Activated naive CD8-positive, alpha-beta T cell treated with anti-CD3 and anti-CD28 coated beads, Interleukin-2, amount 50 U/mL, for 24 hours (primary cell): ENCODE measurements at places on chromosomes 4 and X.

DNA sequence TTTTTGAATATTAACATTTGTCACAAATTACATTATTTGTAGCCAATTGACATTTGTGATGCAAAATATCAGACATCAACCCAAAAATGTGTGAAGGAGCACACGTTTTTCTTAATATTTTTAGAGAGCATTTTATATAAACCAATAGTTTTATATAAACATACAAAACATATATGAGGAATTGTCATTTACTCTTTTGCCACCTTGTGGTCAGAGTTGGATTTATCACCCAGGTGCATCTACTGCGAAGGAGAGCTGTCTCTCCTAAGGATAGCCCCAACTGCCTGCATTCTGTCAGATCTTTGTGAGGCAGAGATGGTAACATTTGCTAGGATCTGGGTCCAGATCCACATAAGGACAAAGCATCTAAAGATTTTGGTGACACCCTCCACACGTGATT, 2.5 kb upstream of the USP27X start:
- no peak for DNase-seq

DNA sequence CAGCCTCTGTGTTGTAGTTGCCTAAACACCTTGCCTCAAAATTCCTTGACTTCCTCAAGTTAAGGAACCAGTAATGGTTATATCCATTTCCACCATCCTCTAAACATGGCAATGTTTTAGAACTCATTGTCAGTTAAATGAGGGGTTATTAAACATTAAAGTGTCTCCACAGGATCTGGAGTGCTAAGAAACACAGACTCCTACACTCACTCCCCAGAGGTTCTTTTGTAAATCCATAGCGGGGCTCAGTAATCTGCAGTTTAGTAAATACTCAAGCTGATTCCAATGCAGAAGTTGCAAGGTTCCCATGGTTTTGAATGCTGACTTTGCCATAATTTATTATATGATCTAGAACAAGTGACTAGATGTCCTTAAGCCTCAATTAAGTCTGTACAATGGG, 245.5 kb downstream of the GPAT3 start:
- DNase-seq = no peak

DNA sequence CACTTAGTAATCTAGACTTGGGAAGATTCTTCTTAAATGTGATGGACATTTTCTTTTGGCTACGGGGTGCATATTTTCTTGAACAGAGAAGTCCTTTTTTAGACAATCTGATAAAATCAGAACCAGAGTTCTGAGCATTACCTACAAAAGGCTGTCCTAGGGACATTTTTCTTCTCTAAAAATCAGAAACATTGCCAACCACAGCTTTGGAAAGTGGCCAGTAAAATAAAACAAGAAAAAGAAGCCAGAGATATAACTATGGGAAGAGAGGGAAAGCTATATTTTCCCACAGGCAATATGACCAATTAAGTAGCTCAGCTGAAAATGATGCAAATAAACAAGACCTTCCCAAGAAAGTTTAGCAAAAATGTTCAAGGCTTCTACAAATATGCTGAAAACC, 55.9 kb downstream of the MXRA5 start:
- DNase-seq = no peak

DNA sequence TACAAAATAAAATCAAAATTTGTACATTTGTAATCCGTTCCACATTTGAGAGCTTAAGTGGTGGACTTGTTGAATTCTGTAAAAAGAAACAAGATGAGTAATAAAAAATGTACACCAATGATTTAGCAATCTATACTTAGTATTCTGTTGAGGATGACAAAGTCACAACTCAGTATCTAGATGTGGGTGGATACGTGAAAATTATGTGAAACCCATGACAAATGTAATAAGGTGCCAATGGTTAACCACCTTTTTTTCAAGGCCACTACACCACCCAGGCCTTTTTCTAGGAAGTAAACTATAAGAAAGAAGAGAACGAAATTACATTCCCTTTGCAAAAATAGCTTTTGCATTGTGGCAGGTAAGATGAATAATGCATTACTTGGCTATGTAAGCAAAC, 77.0 kb downstream of the ATP8A1 start:
- no peak for DNase-seq

DNA sequence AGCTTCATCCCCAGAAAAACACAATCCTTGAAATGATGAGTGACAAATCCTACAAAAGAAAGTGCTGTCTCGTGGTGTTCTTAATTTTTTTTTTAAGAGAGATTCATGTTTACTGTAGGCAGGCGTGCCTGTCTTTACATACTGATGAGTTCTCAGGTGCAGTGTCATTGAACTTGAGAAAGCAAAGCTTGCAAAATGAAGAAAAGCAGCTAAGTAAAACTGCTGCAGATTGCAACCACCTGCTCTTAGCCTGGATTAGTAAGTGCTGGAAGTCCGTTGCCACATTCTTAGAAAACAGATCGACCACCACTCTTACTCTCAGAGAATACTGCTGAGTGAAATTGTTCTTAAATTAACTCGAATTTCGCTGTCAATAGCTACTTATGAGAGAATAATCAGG, 854.6 kb downstream of the TRIML1 start:
- DNase-seq = no peak

DNA sequence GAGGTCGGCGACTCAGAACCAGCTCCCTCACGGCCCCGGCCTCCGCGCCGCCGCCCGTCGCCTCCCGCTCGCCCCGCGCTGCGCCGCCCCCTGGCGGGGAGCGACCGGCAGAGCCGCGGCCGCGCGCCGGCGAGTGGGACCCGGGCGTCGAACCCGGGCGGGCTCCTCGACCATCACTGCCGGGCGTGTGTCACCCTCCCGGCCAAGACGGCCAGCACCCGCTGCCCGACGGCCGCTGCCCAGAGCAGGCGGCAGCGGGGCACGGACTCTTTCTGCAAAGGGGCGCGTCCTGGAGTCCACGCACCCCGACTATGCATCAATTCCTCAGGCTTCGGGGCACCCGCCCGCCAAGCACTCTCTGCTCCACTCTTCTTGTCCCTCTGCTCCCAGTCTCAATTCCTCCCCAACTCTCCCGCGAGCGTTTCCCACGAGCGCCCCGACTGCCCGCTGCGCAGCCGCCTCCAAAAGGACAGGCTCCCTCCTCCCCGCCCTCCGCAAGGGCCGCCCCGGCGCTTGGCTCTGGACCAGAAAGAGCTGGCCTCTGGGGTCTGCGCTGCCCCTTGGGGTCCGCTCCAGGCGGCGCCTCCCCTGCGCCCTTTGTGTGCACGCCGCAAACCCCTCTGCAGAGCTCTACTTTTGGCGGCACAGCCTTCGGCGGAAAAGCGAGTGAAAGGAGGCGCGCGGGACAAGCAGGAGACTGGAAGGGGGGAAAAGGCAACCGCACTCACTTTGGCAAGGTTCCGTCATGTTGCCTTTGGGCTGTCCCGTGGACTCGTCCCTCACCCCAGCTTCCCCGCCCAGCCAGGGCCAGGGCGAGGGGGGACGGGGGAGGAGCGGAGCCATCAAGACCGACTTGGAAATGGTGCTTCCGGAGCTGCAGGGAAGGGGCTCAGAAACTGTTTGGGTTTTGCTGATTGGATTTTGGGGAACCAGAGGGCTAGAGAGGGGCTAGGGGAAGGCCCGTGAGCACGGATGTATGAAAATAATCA, 1.0 kb downstream of the PDE5A start:
- DNase-seq = peak; percentile 63

DNA sequence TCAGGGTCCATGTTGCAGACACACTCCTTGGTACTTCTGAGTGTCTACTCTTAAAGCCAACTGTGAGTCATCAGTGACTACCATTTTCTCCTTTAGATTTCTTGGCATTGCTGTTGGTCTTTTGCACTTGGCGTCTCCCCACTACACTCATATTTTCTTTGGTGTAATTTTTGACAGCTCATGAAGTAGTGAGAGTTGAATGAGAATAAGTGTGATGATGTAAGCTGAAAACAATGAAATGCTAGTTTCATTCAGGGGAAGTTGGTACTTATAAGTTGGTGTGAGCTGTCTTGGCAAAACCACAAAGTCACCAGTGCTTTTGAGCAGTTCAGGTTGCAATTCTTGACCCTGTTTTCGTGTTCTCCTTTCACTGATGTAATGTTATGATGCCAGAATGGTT, 142.9 kb upstream of the ARX start:
- no peak for DNase-seq

DNA sequence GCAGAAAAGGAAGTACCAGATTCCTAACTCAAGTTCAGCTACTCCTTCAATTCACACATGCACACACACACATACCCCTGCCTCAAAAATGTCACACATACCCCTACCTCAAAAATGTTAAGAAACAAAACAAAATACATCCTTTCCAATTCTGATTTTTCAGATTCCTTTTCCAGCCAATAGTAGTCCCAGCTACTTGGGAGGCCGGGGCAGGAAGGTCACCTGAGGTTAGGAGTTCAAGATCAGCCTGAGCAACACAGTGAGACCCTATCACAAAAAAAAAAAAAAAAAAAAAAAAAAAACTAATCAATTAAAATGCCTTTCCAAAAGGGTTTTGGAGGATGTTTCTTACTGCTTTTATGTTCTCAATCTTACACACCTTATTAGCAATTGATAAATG, 138.0 kb downstream of the AFAP1 start:
- no peak for DNase-seq
